ENCODE measurements at places on chromosomes 3 and 15. TPM values are rescaled to one million over a fixed set of nuclear protein-coding genes. Genes with fewer than 3 reads are reported as not detected.

The TRAT1 gene
- total RNA-seq, result 2.2 TPM

The FMN1 gene
- 102 TPM for total RNA-seq

The CRABP1 gene
- 2.7 TPM for total RNA-seq

The DPPA2 gene
- total RNA-seq, result not detected

The LRRC57 gene
- 42.4 TPM for total RNA-seq

The IL5RA gene
- 0.95 TPM for total RNA-seq

The GOLGA8T gene
- not detected for total RNA-seq

The SLC27A2 gene
- 38.3 TPM for total RNA-seq

The RPS27L gene
- total RNA-seq, result 4.6 TPM

The TRA2B gene
- total RNA-seq, result 83.4 TPM

The SUSD5 gene
- total RNA-seq, result 0.55 TPM

The KIF23 gene
- 5.7 TPM for total RNA-seq

The PLCL2 gene
- 35.4 TPM for total RNA-seq

The PLSCR2 gene
- 1.3 TPM for total RNA-seq

The ARPIN gene
- total RNA-seq, result 28.4 TPM

The HIGD2B gene
- not detected for total RNA-seq

The VILL gene
- total RNA-seq, result 214 TPM

The ACTC1 gene
- not detected for total RNA-seq

The SRPRB gene
- total RNA-seq, result 14.6 TPM

The GFM1 gene
- 39.7 TPM for total RNA-seq

The TP63 gene
- total RNA-seq, result not detected

The CYP8B1 gene
- not detected for total RNA-seq

The GPR156 gene
- total RNA-seq, result not detected

The CCDC13 gene
- total RNA-seq, result 4.0 TPM

The CLDN1 gene
- not detected for total RNA-seq

The MOBP gene
- total RNA-seq, result 1.3 TPM

All from transverse colon (tissue), 4 donors.